ENCODE measurements at places on chromosomes 5 and 9.
A peak's percentile ranks its signal among the peaks of the same experiment; 100 is the strongest.

GRCh38 chr5:74638970-74639806 lies 1.3 kb downstream of the ENC1 start:
- peak; percentile 63 for DNase-seq

DNA sequence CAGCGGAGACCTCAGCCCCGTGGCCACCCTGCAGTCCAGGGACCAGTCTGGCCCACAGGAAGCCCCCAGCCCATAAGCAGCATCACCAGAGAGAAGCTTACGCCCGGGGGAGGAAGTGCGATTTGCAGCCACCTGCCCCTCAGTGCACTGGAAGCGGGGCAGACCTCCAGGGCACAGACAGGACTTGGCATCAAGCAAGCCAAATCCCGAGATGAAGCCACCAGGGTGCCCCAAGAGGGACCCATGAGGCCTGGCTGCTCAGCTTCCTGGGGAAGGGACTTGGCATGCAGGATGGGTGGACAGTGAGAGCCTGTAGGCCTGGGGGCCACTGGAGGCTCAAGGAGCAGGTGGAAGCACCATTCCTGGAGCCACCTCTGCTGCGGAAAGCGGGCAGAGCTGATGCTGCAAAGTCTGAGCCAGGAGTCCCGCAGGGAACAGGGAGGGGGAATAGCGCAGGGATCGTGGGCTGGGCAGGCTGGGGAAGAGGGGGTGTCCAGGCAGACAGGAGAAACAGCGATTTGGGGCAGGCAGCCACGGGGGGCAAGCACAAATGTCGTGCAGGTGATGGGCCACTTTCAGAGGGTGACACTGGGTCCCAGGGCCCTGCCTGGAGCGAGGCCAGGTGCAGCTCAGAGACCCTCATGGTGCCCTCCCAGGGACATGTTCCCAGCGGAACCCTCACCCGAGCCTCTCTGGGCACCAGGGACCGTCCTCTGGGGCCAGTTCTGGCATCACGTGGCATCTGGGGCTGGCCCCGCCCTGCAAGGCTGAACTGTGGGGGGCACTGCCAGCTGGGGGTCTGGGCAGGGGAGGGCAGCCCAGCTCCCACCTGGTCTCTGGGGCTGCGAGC lies 3.2 kb downstream of the LRRC26 start:
- no peak for DNase-seq

- DNase-seq = no peak
Observed at GRCh38 chr5:76351577-76351976, 51.5 kb upstream of the IQGAP2 start.

GRCh38 chr9:98144076-98144475 lies 25.1 kb upstream of the TRIM14 start:
- DNase-seq = no peak

DNA sequence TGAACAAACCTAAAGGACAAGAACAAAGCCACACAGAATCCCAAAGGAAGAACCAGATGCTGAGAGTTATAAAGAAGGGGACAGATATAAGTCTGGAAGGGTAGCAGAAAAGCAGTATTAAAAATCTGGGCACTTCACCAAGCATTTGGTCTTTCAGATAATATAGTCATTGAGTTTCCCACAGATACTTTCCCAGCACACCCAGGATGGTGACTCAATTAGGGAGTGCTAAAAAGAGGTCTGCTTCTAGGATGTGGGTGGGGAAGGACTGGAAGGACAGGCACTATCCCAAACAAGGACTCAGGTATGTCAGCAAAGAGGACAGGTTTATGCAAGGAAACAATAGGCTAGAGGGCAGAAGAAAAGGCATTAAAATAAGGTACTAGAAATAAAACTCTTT lies 59.3 kb downstream of the DIAPH1 start:
- peak; percentile 60 for DNase-seq

DNA sequence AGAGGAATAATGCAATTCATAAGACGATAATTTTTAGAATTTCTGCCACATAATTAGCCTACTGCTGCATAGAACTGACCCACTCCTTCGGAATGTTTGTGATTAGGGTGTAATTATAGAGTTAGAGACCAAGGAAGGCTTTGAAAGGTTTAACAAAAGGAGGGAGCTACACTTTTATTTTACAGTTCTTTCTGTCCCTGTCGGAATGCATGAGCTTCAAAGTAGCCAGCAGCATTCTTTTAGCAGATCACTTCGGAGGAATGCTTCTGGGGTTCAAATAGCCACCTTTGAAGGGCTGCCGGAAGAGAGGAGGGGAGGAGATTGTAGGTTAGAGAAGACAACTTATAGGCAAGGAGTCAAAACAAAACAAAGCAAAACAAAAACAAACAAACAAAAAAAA lies 168.1 kb downstream of the GRIA1 start:
- no peak for DNase-seq

- peak; percentile 4 for DNase-seq
Observed at GRCh38 chr5:164672931-164673694, 1167.7 kb downstream of the MAT2B start.

DNA sequence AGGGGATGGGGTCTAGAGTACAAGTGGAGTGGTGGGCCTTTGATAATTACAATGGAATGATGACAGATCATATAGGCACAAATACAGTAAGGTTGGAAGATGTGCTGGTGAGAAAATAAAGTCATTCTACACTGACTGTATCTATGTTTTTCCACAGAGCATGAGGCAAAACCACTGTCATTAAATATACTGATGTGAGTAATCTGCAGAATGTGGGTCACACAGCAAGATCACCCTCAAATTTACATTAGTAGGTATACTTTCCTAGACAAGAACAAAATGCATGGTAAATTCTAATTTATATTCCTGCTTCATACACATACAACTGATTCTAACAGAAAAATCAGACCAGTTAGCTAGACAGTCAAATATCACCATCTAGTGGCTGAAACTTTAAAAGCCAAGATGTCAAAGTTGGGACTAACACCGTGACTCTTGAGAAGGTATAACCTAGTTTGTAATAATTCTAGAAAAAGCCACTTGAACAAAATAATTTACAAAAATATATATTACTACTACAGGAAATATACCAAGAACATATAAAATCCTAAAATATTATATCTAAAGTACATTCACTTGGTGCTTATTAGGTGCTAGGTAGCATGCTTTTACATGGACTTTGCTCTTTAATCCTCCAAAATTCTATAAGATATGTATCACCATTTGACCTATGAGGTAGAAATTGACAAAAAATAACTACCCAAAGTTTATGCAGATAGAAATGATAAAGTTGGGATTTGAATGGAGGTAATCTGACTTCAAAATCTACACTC lies 19.5 kb downstream of the TTC33 start:
- DNase-seq = peak; percentile 62

- no peak for DNase-seq
Observed at GRCh38 chr5:132760049-132760420, 12.8 kb downstream of the CCNI2 start.

DNA sequence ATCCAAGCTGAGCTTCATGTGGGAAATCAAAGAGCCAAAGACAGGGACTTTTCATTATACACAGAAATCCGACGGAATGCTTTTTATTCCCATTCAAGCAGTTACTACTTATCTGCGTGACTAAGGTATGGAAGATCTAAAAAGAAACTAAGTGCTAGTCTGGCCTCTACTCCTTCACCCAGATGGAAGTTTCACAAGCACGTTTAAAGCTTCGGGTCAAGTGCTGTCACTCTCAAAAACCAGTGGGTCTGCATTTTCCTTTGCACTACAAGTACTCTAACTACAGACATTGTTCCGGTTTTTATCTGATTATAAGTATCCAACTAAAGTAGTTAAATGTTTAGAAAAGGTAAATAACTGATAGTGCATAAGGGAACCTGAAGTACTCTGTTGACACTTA lies 13.7 kb upstream of the MTAP start:
- DNase-seq = no peak

DNA sequence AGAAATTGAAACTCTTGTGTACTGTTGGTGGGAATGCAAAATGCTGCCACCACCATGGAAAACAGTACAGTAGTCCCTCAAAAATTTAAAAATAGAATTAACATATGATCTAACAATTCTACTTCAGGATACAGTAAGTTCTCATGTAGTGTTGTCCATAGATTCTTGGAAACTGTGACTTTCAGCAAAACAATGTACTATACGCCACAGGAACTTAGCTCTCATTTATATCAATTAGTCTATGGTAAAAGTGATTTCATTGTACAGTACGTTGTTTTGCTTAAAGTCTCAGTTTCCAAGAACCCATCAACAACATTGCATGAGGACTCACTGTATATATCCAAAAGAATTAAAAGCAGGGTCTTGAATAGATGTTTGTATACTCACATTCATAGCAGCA lies 233.5 kb upstream of the GAS1 start:
- no peak for DNase-seq

DNA sequence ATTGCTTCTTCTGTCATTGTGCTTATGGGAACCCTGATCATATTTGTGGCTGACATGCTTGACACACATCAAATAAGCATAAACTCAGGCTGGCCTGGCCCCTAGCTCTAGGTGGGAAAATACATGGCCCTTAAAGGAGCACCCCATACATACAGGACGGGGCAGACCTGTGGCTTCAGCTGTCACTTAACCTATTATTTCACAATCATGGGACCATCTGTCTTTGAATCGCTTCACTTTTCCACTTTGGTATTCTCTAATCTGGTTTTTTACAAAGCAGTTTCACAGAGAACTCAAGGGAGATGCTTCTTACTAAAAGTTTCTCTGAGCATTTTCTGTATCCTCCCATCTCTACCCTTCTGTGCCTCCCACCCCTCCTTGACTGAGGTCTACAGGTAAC lies 34.6 kb upstream of the LRRTM2 start:
- DNase-seq = no peak

DNA sequence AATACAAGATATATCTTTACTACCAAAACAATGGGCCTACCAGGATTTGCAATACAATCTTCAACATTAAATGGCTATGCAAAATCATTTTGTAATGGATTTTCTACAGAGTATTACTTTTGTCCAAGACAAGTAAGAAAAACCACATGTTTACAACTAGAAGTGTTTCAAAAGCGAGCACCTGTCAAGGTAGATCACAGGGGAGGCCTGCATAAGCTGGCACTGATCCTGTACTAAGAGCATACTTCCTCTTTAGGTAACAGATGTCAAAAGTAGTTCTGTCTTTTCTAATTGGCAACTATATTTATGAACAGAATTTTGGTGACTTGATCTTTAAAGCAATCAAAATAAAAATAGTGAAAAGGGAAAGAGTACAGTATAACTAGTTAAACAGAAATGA lies 249.0 kb downstream of the MLLT3 start:
- DNase-seq = no peak

GRCh38 chr9:105295986-105296385 lies 51.5 kb downstream of the SLC44A1 start:
- DNase-seq = no peak

DNA sequence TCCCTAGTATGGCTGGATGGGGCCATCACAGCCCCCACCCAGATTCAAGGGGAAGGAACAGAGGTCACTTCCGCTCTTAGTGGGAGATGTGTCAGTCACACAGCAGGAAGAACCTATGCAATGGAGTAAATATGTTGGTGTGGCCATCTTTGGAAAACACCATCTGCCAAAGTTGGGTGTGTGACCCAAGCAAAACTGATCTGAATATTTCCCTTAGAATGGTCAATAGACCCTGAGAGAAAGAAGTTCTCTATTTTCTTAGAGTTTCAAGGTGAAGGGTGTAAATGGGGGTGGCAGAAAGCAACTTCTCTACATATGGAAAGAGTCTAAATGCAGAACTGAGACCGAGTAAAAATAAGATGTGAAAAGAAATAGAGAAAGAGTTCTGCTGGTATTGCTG lies 212.7 kb downstream of the ESM1 start:
- no peak for DNase-seq

Measured in kidney tubule cell (primary cell).